ENCODE measurements at places on chromosomes 13 and 19.
A peak's percentile ranks its signal among the peaks of the same experiment; 100 is the strongest.

DNA sequence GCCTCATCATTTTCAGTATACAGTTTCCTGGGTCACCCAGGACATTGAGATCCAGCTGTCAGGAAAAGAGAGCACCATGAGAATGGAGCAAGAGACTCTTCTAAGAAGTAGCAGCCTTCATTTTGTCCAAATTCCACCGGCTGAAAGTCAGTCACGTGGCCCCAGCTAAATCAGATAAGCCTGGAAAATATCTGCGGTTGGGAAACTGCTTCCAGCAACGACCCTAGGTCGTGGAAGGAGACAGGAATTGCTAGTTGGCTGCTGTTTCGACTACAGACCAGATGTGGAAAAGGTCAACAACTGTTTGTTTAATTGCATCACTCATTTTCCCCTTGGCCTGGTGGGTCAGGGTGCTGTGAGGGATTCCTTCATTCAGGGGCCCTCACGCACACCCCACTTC lies 107.0 kb downstream of the ZNF536 start:
- DNase-seq: no peak

DNA sequence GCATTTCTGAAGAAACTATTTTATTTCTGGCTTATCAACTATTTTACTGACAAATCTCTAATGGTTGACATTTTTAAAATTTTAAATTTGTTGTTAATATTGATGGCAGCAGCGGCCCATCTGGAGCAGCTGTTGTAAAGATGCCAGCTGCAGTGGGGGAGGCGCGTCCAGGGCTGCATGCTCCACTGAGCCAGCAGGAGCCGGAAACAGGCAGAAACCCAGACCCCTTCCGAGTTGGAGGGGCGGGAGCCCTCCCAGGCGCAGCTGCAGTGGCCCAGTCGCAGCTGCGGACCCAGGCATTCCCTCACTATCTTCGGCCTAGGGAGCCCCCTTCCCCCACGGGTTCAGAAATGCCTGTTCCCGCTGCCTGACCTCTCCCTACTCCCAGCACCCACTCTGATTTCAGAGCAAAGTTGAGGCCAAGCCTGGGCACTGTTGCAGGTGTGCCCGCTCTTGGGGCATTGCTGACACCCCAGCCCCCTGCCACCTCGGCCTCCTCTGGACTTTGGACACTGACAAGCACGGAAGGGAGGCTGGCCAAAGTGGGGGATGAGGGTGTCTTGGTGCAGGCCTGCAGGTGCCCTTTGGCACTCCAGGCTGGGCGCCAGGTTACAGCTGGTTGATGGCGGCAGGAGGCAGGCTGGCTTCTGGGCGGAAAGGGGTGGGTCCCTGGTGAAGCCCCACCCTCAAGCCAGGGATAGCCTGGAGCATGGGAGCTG lies 69.2 kb downstream of the PIBF1 start:
- DNase-seq: no peak

GRCh38 chr13:28045861-28046260 lies 54.5 kb downstream of the FLT3 start:
- DNase-seq: no peak

DNA sequence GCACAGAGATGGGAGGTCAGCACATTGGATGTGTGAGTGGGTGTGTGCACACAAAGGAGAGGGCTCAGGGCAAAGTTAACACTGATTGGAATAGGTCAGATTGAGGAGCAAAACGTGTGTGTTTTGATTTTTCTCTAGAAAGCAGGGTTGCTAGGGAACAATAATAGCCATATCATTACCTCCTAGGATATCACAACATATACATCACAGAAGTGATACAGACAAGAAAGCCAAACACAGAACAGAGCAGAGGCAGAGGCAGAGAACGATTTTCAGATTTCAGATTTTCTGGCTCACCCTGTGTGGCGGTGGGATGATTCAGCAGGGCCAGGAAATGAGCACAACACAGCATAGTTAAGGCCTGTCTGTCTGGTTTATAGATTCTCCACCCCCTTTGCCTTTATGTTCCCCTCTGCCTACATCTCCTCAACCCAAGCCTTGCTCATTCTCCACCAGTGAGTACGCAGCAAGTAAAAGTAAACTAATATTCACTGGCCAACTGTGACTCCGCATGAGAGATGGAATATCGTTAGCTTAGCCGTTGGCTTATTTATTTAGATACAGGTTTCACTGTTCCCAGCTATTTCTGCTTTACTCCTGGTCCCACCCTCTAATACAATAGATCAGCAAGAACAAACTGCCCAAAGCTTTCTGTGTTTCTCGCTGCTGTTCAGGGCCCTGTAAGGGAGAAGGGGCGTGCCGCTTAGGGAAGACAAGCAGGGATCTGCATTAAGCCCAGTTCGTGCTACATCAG lies 182.7 kb upstream of the TSC22D1 start:
- peak; percentile 67 for DNase-seq

DNA sequence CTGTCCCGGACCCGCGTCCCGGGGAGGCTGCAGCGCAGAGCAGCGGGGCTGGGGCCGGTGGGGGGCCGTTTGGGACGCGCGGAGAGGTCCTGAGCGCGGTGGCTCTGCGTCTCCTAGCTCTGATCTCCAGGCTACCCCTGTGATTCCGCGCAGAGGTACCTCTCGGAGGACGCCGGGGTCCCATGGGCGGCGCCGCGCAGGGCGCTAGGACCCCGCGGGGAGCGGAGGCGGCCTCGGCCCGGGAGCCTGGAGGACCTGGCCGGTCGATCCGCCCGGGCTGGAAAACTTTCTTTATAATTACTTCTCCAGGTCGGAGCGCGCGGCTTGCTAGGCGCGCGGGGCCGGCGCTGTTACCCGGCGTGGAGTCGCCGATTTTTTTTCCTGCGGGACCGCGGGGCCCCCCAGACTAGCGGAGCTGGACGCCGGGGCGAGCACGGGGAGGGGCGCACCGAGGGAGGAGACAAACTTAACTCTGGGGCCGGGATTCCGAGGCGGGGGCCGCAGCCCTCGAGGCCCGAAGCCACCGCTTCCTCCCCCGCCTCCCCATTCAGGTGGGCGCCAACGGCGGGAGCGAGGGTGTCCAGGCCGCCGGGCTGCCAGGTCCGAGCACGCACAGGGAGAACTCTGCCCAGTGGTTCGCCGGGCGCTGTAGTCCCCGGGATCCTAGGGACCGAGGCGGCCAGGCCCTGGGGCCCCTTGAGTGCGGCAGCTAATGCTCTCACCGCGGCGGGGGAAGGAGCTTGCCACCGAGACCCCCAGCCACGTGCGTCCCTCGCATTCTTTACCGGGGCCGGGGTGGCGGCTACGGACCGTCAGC lies 848 bp upstream of the CEBPA start:
- DNase-seq: peak; percentile 75

DNA sequence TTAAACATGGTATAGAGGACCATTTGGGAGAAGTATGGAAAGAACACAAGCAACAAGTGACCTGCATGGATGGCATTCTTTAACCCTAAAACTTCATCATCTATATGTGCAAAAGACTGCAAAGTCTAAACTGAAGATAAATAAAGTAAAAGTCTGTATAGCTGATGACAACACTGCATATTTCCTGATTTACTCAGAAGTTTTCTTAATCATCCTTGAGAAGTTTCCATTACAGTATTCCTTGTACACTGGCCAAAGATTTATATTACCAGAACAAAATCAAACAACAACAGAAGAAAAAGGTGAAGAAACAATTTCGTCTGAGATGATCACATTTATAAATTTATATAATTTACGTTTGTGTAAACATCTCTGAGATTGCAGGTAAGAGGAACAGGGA lies 805.7 kb downstream of the PCDH9 start:
- no peak for DNase-seq

- no peak for DNase-seq
These were observed 13.1 kb downstream of the SH2D3A start for GRCh38 chr19:6754136-6754535.

DNA sequence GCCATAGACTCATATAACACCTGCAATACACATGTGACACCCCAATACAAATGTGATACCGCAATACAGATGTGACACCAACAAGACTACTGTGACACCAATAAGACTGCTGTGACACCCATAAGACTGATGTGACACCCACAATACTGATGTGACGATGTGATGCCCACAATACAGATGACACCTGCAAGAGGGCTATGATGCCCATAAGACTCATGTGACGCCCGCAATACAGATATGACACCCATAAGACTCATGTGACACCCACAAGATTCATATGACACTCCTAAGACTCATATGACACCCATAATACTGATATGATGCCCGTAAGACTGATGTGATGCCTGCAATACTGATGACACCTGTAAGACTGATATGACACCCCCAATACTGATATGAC lies 113.0 kb downstream of the MRPL57 start:
- no peak for DNase-seq

- DNase-seq: no peak
These were observed 28.0 kb downstream of the FRY start for GRCh38 chr13:32059511-32059984.

DNA sequence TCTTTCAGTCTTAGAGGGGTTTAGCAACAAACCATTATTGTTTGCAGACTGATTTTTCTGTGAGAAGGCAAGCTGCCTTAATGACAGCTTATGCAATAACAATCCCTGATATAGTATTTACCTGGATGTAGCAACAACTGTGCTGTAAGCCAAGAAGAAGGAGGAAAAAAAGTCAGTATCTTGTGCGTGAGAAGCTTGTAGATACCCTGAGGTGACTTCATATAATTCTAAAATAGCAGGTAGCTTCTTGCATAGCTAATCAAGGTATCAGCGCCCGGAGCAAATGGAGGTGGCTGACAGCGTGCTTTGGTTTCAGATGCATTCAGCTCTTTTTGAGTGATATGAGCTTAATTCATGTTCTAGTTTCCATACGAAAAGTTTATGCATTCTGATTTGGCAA lies 309.8 kb downstream of the KLF5 start:
- DNase-seq: no peak

- DNase-seq: no peak
These were observed 17.9 kb downstream of the GPR183 start for GRCh38 chr13:99289271-99289670.

DNA sequence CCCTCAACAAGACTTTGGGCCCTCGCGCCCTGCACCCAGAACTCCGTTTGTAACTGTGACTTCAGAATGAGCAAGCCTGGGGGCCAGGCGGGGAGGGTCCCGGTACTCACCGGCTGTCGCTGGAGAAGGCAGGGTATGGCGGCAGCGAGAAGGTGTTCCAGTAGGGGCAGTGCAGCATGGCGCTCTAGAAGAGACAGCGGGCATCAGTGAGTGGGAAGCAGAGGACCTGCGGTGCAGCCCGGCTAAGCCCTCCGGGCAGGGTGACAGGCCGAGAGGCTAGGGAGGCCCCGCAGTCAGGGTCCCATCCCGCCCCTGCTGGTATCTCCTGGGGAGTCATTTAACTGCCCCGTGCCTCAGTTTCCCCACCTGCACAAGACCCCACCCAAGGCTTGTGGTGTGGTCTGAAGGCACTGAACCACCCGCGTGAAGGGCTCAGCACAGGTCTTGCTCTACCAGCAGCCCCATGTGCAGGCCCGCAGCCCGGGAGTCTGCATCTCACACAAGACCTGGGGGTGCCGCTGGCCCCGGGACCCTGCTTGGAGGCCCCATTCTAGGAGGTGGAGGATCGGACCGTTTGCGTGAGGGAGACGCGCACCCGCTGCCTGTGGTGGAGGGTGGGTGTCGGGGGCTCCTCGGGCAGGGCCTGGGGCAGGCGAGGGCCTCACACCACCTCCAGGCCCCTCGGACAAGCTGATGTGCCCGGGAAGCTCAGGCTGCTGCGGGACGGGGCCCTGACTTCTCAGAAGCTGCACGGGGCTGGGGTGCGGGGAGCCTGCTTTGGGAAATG lies 24.6 kb downstream of the SBNO2 start:
- DNase-seq: no peak

DNA sequence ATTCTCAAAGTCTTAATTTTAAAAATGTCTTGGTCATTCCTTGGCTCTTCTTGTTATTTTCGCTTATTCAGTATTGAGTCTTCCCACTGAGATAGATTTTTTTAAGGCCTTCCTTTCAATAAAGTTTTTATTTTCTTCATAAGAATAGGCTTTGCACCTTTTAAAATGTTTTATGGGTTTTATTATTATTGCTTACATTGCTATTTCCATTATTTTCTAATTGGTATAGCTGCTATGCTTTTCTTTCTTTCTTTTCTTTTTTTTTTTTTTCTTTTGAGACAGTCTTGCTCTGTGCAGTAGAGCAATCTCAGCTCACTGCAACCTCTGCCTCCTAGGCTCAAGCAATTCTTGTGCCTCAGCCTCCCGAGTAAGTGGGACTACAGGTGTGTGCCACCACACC lies 195.7 kb downstream of the PDS5B start:
- no peak for DNase-seq

GRCh38 chr13:110868720-110869119 lies 46.1 kb downstream of the ANKRD10 start:
- DNase-seq: no peak

DNA sequence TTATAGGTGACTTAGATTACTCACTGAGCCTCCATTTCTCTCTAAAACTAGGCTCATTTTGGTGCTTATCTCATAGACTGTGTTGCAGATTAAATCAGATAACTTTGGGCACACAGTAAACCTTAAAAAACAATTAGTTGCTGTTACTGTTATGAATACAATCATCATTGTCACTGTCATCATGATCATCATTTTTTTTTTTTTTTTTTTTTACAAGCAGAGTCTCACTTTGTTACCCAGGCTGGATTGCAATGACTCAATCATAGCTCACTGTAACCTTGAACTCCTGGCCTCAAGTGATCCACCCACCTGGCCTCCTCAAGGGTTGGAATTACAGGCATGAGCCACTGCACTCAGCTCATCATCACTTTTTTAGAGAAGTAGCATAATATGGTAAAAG lies 60.0 kb downstream of the VWA8 start:
- no peak for DNase-seq

DNA sequence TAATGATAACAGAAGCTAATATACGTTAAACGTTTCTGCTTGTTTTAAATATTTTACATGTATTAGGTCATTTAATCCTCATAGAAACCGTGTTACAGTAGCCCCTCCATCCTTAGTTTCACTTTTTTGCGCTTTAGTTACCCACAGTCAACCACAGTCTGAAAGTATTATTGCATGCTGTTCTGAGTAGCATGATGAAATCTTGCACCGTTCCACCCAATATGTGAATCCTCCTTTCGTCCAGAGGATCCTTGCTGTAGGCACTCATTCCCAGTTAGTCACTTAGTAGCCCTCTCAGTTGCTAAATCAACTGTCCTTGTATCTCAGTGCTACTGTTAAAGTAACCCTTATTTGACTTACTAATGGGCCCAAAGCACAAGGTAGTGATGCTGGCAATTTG lies 257.8 kb downstream of the ENOX1 start:
- no peak for DNase-seq

DNA sequence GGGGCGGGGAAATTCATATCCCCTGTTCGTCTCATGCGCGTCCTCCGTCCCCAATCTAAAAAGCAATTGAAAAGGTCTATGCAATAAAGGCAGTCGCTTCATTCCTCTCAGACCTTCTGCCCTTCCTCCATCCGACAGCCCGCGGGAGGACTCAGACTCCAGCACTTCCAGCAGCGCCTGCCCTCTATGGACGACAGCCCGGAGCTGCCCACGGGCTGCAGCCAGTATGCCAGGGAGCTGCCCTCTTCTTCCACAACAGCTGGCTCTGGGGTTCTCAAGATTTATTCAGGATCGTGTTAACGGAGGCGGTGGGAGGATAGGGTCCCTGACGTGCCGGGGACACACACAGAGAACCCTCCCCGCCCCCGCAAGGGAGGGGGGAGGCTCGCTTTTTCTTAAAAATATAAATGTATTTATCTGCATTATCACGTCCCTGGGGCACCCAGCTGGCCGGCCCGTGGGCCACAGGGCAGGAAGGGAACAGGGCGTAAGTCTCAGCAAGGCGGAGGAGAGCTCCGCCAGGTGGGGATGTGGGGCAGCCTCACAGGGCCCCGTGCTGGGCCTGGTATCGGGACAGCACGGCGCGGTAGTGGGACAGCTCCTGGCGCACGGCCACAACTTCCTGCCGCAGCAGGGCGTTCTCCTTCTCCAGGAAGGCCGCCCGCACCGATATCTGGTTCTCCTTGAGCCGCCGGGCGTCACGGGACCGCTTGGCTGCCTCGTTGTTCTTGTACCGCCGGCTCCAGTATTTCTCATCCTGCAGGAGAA lies 6.7 kb downstream of the DBP start:
- no peak for DNase-seq
